Lower leg skin (tissue), 4 donors: ENCODE measurements at places on chromosomes 7 and 10. TPM values are rescaled to one million over a fixed set of nuclear protein-coding genes. Genes with fewer than 3 reads are reported as not detected.

GRCh38 chr10:119211625-119212441 lies 4.5 kb downstream of the GRK5 start:
- DNase-seq, result no peak

SFTPD gene
- total RNA-seq, result 0.76 TPM

GRM3 gene
- total RNA-seq, result not detected

- peak; percentile 74 for DNase-seq
These were observed 70.8 kb downstream of the XPNPEP1 start for GRCh38 chr10:109852475-109853037.

GRCh38 chr7:90225181-90225580 lies 13.6 kb downstream of the STEAP2 start:
- no peak for DNase-seq

GRCh38 chr10:124719213-124719851 lies 24.8 kb downstream of the FAM53B start:
- no peak for DNase-seq

DNA sequence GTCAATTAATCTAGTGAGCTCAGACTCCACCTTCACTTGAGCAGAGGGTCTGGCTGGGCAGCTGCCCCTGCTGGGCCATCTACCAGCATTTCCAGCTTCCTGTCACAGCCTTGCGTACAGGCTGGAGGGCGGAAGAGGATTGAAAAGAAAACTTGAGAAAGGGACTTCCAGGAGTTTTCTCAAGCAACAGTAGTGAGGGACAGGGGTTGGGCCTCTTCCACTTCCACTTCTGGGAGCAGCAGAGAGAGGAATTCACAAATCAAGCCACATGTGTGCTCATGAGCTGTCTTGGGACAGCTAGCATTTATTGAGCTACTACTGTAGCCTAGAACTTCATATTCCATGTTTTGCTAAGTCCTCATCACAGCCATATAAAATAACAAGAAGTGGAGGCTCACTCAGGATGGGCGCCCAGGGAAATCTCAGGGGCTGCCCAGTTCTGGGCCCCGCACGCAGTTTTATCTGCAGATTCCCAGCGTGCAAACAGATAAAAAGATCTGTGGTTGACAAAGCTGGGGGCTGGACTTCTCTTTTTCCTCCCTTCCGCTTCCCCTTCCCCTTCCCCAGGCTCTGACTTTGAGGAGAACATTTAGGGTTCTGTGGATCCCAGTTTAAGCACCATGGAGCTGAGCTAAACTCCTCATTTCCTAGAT lies 135.8 kb downstream of the RGS10 start:
- DNase-seq, result no peak

FAM25A gene
- total RNA-seq, result 430 TPM

DNA sequence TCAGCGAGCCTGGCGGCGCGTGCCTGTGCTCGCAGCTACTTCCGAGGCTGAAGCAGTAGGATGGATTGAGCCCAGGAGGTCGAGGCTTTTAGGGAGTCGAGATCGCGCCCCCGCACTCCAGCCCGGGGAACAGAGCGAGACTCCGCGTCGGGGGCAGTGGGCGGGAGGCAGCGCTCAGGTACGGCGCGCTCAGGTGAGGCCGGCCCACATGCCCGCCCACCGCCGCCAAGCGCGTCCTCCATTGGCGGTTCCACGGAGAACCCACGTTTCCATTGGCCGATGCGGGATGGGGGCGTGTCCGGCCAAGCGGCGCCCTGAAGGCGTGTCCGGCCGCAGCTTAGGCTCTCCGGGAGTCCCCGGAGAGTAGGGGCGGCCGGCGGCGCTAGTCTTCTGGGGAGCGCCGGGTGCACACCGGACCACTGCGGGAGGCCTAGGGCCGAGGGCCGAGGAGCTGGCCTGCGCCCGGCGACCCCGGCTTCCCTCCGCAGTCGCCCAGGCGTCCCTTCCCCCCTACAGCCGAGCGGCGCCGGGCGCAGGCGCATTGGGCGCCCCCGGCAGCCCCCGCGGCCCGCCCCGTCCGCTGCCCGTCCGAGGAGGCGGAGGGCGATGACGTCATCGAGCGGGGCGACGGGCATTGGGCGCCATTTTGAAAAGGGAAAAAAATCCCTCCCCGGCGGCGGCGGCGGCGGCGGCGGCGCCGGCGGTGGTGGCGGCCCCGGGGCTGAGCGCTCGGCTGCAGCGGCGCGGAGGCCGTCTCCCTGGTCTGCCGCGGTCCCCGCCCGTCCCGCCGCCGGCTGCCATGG lies at the start of gene PPP2R2D:
TSS of gene PPP2R2D (plus strand) at position 659 of the 803 bp plus-strand sequence. CDS start at position 800, 141 bp downstream.
- peak; percentile 91 for DNase-seq

DNA sequence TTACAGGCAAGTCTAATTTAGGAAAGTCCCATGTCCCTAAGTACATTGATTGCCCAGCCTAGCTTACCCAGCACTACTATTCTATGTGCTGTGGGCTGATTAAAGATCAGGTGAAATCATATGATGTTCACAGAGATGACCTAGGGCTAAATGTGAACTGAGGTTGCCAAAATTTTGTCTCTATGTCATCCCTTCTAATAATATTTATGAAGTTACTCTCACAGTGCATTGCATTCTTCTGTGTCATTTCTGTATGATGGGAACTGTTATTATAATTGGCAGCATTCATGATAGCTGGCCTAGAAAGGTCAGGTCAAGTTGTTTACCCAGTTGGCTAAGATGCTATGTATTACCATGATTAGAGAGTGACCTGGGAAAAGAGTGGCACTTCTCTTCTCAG lies 2.8 kb upstream of the PDK4 start:
- DNase-seq, result no peak

GPNMB gene
- total RNA-seq, result 389 TPM

DNA sequence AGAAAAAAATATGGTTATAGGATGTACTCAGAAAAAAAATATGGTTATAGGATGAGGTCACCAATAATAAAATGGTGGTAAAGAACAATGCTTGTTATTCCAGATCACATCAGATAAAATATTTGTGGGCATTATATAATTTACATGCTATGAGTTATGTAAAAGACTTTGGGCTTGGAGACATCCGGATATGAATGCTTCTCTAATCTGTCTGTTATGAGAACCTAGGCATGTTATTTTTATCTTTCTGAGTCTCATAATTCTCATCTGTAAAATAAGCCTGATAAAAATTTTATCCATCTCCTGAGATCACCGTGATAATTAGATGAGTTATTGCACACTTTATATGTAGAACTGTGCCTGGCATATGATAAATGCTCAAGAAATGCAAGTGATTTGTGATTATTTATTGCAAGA lies 37.8 kb downstream of the DKK1 start:
- DNase-seq, result no peak

SRRM3 gene
- 7.5 TPM for total RNA-seq

ETV1 gene
- total RNA-seq, result 7.2 TPM

DNA sequence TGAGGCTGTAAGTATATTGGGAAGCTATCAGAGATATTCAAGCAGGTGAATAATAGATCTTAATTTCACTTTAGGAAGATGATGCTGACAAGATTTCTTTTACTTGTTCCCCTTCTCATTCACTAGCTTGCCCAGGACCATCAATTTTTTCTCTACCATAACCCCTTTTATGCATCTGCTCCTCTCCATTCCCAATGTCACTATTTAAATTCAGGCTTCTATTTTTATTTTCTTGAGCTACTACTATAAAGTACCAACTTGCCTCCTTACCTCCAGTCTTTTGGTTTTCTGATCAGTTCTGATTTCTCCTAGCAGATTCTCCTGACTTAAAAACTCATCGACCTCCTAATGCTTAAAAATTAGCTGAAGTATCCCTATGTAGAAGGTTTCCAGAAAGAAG lies 97.7 kb upstream of the SMIM30 start:
- no peak for DNase-seq

DNA sequence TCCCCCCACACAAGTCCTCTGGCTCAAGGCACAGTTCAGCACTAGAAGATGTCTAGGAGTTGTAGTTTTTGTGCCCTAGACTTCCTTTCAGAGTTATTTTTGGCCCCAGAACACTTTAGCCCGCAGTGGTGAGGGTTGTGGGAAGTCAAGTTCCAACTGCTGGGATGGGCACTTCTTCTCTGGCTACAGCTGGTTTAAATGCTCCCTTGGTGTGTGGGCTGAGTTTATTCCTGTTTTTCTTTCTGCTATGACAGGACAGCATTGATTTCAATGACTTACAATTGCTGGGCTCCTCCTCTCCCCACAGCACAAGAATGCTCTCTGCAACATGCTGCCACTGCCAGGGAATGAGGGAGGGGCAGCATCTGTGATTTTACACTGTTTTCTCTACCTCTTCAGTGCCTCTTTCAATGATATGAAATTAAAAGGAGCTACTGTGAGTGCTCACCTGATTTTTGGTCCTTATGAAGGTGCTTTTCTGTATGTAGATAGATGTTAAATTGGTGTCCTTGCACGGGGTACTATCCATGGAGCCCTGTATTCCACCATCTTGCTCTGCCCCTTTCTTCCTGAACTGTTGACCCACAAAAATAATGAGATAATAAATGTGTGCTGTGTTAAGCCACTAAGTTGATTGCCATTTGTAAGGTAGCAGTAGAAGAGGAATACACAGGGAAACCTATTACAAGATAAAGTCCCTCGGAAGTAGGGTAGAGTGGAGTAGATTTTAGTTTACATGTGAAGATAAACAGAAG lies 56.3 kb downstream of the SLC13A1 start:
- no peak for DNase-seq

DNA sequence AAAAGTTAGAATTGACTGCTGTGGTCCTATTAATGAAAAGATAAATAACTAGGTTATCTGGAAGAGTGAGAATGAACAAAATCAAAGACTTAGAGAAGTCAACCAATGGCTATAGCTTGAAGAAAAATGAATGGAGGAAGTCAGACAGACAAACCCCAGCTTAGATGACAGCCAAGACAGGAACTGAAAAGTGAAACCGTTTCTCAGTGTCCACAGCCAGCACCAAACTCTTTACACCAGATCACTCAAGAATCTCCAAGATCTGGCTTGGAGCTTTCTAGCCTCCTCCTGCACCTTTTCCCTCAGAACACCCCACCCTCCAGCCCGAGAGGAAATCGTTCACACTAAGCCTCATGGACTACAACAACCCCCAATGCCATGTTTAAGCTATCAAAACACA lies 167.0 kb downstream of the SFMBT2 start:
- DNase-seq, result no peak

DNA sequence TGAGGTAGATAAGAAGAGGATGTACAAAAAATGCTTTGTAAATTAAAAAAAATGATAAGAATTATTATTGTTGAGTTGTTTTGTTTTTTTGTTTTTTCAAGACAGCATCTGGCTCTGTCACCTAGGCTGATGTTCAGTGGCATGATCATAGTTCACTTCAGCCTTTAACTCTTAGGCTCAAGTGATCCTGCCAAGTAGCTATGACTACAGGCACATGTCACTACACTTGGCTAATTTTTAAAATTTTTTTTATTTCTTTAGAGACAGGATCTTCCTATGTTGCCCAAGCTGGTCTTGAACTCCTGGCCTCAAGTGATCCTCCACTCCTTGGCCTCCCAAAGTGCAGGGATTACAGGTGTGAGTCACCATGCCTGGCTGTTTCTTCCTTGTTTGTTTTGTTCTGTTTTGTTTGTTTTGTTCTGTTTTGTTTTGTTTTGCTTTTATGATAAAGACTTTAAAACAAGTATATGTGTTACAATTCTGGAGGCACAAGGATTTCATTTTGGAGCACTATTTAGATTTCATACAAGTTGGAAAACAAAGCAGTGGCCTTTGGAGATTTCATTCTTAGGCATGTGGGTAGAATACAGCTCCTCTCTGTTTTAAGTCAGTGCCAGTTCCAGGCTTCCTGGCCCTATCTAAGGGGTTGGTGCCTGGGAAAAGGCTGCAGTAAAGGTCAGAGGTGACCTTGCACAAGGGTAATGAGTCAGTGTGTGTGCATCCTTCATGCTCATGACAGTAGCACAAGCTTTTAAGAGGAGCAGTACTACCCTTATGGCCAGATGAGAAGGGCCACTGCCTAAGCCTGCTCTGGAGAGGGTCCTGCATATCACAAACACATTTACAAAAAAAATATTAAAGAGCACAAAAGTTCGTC lies 17.9 kb downstream of the FGFBP3 start:
- no peak for DNase-seq

STRIP2 gene
- 1.1 TPM for total RNA-seq
